ENCODE measurements at places on chromosomes 5 and 9.

GRCh38 chr5:173628501-173628900 is 12.1 kb upstream of the BOD1 start:
- no peak for DNase-seq

DNA sequence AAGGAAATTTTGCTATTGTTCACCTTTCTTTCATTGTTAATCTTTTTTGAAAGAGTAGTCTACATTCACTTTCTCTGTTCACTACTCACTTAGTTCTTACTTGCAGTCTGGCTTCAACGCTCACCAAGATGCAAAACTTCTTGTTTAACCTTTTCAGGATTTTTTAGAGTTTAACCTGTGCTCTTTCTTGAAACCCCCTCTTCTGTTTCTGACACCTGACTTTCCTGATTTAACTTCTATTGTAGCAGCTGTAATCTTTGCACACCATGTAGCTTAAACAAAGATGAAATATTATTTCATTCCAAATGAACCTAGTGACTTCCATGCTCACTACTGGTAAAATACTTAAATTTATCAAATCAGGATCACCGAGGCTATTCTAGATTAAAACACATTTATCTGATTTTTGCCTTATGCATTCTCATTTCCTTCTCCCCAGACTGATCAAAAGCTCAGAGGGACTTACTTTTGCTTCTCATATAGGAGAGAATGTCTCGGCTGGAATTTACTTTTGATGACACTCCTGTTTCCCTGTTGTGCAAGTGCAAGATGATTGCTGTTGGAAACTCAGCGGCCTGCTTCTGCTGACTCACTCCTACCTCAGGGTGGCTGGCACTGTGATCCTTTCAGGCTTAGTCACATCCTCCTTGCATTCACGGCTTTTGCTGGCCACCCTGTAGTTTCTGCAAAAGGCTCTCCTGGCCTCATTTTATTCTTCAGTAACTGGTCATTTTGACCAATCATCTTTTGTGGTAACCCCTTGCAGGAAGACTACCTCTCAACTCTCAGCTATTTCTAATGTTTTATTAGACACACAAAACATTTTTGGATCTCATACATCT is 109.3 kb upstream of the IFNE start:
- DNase-seq: peak; percentile 19

DNA sequence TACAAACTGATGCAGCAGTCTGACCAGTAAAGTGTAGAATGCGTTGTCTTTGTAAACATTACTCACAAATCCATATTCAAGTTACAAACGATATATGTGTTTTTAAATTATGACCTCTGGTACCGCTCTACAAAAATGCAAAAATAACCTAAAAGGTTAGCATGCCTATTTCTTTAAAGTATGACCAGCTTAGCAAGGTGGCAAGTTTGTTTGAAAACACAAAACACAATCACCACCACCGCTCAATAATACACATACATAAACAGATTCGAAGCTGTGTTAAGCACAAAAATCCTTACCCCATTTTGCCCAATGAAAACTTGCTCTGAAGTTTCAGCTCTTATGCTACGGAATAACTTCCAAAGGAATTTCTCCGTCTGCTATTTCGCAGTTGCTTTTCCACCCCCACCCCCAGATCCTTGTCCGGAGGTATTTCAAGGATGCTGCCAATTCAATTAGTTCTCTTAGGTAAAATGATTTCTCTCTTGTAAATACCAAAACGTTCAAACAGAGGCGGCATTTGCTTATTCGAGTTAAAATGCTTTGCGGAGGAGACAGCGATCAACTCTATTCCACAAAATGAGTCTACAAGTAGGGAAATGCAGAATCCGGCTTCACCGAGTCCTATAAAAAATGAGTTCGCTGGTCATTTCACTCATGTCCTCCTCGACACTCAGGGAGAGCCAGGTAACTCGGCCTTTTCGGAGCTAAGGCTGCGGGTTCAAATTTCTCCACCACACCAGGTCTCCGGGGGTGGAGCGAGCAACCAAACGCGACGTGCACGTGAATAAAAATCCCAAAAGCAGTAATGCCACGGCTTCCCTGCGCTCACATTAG is 1.2 kb downstream of the HOMER1 start:
- peak; percentile 38 for DNase-seq

GRCh38 chr5:115683081-115683480 is 57.2 kb upstream of the TMED7 start:
- no peak for DNase-seq

GRCh38 chr9:130663977-130664250 is 480 bp upstream of the PRDM12 start:
- no peak for DNase-seq

- peak; percentile 26 for DNase-seq
Observed at GRCh38 chr9:128787659-128788058, 606 bp downstream of the TBC1D13 start.

DNA sequence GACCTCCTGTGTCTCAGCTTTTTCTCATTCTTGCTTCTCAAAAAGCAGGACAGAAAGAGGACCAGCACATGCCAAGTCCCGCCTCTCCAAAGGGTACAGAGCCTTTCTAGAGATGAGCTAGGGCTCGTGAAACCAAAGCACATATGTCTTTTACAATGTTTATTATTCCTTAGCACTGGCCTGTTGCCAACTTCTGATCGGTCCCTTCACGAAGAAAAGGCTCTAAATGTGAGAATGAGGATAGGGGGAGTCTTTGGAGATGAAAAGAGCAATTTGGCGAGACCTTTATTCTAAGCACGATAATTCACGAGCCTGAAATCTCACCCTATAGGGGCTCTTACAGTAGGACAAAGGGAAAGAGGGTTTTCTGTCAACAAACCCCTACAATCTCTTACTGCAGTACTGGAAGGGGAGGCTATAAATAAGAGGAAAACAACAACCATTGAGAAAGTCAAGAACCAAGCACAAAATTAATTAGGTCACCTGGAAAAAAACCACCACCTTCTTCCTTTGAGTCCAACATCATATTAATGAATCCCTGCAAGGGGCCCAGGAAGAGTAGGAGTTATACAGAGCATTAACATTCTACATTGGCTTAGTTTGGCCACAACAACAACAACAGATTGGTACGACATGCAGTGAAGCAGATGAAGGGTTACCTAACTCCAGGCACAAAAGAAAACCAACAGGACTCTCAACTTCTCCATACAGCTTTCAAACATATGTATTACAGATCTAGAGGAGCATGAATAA is 309.5 kb downstream of the PDE4D start:
- no peak for DNase-seq

DNA sequence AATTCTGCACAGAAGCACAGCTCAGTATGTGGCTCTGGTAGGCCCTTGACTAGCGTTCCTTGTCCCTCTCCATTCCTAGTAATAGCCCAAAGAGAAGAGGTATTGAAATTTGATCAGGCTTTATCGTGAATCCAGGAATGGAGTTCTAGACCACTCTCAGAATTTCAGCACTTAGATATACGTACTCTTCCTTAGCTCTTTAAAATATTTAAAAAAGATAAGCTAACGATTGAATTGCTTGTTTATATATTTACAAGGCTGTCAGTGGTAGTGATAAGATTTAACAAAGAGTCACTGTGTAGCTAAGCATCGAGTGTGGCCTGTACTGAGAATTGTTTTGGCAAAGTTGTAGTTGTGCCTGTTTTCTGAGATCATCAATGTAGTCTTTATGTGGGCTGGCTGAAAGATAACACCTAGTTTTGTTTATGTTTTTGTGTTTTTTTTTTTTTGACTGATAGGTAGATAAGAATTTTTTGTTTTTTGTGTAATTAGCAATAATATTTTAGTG is 2.5 kb downstream of the KIAA1958 start:
- no peak for DNase-seq
